ENCODE measurements at places on chromosomes 11 and 22.

DNA sequence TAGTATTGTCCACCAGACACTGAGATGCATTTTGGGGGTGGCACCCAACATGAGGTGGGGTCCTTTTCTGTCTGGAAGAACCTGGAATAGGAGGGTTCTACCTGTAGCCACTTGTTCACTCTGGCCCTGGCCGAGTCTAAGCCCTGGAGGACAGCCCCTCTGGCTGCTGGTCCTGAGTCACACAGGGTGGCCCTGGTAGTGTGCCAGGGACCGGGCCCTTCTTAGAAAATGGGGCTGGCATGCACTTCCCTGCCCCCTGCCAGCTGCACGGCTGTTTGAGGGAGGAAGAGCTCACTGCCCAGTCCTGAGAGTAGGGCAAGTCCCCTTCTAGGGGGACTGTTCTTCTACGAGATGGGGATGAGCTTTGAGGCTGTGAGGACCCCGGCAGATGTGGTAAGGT lies 2.2 kb downstream of the PLCB3 start:
- no peak for DNase-seq

GRCh38 chr22:44307509-44308169 lies 5.1 kb downstream of the SHISAL1 start:
- DNase-seq: no peak

DNA sequence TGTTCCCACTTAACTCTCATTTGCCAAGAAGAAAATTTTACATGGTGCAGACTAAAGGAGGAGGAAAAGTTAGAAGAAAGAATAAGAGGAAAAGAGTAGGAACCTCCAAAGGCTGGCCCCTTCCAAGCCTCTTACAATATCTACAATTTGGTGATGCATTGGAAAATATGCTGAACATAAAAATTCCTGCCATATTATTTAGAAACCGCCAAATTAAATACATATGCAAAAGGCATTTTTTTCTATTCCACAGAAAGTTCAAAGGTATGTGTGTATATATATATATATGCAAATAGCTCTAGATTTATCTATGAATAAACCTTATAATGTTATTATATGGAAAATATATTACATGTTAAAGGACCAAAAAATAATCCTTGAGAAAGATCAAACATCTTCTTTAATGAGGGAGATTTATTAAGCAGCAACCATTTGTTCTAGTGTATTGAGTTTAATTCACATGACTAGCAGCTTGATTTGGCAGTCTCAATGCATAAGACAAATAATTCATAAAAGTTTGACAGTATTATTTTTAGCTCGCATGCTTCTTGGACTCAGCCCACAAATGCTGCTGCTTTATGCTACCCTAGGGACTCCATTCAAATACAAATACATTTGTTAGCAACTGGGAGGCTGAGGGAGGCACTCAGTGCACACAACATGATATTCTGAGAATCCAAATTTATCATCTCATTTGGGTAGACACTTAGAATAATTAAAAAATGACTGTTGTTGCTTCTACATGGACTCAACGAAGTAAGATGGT lies 184.9 kb downstream of the SBF2 start:
- no peak for DNase-seq

- DNase-seq: no peak
Measured at GRCh38 chr11:115198321-115198741, 305.9 kb downstream of the CADM1 start.

- DNase-seq: peak; percentile 98
Measured at GRCh38 chr11:106021967-106022794, at the start of gene MSANTD4. TSS of gene MSANTD4 (minus strand) at chr11:106022240. CDS start at chr11:106010917, 11,323 bp downstream.

DNA sequence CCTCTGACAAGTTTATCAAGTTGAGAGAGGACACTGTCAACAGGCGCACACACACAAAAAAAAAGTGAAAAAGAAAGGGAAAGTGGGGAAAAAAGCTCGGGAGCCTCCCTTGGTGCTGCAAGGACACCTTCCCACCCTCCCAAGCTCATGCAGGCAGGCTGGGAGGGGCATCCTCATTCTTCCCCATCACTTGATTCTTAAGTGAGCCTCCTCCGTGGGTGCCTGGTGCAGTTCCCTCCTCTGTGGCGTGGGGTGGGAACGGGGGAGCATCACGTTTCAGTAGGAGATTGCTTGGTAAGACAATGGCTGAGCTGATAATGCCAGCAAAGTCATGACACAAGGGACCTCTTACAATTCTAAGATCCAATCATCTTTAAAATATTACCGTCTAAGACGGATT lies 108.8 kb downstream of the NXPE2 start:
- no peak for DNase-seq

DNA sequence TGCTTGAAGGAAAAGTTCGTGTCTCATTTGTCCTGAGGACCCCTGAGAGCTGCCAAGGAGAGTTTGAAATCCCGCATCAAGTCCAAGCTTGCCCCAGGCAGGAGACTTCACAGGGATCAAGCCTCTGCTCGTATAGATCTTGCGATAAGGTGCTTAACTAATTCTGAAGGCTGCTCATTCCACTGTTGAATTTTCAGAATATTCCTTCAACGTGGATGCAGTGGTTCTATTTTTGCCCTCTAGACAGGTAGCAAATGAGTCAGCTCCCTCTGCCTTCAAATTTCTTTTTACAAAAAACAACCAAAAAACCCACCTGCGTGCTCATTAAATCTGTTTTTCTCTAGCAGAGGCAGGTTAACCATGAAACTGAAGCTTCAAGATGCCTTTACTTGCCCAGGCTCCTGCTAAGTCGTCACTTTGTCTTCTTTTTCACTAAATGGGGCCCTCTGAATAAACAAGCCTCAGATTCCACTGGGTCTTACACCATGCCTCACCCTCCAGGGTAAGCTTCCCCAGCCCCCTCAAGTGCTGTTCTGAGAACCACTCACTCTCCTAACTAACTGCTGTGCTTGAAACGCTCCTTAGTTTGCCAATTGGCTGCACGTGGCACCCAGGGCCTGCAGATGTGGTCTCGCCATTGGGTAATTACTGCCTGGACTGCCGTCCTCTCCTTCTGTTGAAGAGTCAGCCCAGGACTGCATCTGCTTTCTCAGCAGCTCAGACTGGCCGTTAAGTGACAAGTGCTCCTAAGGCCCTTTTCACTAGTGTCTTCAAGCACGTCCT lies 105.0 kb downstream of the TRPC6 start:
- peak; percentile 34 for DNase-seq

DNA sequence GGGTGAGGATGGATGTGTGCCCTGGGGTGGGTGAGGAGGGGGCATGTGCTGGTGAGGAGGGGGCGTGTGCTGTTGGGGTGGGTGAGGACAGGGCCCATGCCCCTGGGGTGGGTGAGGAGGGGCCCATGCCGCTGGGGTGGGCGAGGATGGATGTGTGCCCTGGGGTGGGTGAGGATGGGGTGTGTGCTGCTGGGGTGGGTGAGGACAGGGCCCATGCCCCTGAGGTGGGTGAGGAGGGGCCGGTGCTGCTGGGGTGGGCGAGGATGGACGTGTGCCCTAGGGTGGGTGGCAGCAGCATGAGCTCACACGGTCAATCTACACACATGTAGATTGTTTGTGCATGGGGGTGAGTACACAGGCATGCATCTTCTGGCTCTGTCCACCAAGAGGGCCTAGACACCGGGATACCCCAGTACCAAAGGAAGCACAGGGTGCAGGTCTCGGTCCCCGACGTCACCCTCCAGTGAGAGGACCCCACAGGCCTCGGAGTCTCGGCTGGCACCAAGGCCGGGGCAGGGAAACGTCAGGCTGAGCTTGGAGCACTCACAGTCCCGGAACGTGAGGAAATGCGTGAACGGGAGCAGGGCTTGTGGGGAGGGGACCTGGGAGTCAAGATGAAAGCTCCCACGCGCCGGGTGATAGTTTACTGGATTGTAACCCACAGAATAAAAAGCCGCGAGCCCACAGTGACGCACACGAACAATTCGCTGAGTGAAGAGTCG lies 37.4 kb upstream of the TOLLIP start:
- no peak for DNase-seq

DNA sequence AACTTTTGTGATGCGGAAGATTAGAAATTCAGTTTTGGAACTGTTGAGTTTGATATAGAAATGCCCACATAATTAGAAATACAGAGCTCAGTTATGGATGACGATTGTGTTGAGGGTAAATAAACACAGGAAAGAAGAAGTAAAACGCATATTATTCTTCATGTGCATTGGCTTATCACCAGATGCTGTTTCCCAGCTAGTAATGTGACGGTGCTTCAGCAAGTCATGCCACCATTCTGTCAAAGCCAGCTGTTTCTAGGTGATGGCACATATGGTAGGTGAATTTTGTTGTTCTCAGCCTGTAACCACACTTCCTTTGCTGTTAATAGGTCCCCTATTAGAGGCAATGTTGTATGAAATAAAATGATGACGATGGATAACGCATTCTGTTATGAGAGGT lies 68.9 kb downstream of the C11orf65 start:
- no peak for DNase-seq

- no peak for DNase-seq
Measured at GRCh38 chr11:123942413-123942812, 1.2 kb downstream of the OR6T1 start.

DNA sequence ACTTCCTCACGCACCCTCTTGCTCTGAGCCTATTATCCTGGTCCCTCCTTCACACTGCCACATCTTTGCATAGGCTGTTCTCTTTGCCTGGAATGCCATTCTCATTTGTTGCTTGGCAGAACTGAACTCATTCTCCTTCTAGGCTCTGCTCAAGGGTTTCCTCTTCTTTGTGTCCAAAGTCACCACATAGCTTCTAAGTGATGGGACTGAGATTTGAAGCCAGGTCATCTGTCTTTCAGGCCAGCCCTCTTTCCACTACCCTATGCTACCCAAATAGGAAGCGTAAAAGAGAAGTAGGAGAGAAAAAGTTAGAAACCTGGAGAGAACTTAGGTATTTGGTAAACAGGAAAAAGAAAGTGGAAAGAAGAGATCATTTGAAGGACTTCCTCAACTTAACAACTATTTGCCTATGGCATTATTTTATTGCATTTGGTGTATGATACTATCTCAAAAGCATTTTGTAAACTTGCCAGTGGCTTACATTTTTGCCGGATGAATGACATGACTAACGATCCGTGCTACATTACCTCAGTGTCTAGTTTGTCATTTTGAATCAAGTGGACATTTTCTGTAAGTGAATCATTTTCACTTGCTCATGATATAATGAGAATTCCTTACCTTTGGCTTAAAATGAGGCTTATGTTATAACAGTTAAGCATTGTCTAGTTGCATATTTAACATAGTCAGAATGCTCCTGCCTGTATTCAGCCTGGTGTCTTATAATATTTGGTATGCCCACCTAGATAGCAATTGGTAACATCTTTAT lies 18.5 kb downstream of the NF2 start:
- DNase-seq: no peak

- no peak for DNase-seq
Measured at GRCh38 chr11:130601764-130602460, 153.5 kb downstream of the ADAMTS15 start.

DNA sequence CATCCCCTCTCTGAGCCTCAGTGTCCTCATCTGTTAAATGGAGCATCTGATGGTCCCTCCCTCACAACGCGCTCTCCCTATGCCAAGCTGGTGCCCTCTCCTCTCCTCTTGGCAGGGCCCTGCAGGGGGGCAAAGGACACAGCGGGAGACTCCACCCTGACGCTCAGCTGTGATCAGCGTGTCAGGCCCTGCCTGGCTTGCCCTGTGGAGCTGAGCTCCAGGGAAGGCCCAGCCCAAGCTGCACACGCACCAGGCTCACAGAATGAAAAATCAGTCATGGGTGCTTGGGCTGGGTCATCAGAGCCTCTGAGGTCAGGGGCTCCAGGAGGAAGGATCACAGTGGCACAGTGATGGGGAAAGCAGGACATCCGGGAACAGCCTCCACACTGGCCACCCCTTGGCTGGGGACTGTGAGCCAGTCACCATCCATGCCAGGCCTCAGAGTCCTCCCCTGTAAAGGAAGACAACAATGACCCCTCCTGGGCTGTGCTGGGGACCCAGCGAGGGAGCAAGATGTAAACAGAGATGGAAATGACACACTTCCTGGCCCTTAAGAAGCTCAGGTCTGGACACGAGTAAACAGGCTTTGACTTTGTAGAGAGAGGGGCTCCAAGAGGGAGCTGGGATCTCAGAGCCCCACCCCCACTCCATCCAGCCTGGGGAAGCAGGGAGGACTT lies 36.6 kb downstream of the RPL3 start:
- no peak for DNase-seq

- no peak for DNase-seq
Measured at GRCh38 chr11:95304777-95305176, 73.8 kb upstream of the SESN3 start.

DNA sequence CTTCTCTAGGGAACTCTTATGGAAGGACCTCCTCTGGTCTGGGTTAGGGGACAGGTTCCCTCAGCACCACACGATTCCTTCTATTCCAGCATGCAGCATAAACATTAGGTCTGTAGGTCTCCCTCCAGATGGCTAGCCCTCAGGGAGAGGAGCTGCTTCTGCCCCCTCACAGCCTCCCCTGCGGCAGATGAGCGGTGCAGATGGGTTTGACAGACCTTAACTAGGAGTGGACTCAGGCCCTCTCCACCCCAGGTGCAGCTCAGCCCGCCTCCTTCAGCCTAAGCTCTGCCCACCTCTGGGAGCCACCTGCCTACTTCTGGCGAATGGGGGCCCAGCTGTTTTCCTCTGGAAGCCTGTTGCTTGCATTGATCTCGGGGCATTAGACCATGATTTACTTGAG lies 55.7 kb upstream of the EIF3D start:
- no peak for DNase-seq

DNA sequence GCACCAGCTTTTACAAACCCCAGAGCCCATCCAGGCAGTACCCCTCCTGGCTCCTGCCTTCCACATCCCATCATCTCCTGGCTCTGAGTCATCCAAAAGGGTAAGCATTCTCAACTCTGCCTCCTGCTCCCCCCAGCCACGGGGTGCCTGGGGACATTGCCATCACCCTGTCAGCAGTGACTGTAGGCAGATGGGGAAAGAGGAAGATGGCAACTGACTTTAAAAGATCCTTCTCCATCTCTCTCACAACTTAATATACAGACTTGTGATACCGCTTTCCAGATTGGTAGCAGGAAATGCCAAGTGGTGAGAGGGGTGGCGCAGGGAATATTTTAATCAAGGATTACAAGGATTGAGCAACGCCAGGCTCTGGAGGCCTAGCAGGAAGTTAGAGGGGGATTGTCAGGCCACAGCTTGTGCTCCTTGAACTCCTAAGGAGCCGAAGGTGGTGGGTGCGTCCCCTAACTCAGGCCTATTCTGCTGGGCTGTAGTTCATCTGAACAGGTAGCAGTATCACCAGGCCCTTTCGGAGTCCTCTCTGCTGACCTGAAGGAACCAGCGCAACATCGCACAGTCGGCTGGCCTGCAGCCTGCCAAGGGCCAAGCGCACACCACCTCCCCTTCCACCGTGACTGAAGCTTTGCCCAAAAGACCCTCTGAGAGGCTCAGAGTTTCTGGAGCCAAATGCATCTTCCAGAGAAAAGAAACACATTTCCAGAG lies 83.3 kb downstream of the ZC3H12C start:
- DNase-seq: no peak

DNA sequence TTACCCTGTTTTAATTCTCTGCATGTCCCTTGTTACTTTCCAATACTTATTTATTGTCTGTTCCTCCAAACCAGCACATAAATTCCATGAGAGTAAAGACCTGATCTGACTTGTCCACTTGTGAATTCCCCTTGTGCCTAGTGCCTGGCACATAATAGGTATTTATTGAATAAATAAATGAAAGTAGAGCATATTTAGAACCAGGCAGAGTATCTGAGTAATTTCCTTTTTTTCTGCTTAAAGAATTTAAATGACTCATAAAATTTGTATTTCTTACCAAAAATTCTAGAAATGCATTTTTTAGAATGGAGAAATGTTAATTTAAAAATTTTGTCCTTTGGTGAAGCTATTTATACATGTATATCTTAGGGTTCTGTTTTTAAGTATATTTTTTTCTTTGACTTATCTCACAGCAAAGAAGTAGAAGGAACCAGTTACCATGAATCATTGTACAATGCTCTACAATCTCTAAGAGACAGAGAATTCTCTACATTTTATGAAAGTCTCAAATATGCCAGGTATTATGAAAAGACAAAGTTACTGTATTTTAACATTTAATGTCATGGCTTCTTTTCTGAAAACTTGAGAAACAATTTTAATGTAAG lies 96.8 kb downstream of the ATM start:
- DNase-seq: no peak
